Renal pelvis (tissue), 12 donors: ENCODE measurements at places on chromosomes 2 and 18. TPM values are rescaled to one million over a fixed set of nuclear protein-coding genes. Genes with fewer than 3 reads are reported as not detected.

DNA sequence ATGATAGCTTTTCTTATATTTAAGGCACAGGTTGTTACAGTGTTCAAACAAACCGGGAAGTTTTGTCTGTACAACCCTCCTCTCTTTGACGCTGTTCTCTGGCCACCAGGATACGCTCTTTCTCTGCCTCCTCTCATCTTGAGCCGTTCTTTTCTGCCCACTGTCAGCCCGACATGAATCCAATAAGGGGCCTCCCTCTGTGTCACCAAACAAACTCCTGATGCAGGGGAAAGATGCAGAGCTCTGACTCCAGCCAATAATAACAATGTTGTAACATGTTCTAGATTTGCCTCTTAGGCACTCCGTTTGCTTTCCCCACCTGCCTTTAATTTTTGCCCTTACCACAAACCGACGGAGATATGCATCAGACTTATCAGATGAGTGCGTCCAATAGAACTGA, 449.3 kb downstream of the SLC4A3 start:
- DNase-seq = no peak

DNA sequence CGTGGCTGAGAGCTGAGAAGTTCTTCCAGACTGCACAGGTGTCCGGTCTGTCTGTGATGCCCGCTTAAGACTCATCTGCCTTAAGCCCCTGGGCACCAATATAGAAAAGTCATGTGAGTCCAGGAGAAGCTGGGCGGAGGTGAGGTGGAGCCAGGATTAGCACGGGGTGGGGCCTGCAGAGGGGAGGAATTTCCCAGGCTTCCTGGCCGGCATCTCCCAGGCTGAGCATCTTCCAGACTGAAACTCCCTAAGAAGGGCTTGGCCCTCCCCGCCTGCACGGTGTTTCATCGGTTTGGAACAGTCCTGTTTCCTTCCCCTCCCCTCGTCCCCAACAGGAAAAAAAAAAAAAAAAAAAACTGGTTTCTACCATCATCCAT, 270.3 kb downstream of the ATAD2B start:
- no peak for DNase-seq

GRCh38 chr2:222960126-222960525, 91.9 kb upstream of the KCNE4 start:
- DNase-seq = no peak

DNA sequence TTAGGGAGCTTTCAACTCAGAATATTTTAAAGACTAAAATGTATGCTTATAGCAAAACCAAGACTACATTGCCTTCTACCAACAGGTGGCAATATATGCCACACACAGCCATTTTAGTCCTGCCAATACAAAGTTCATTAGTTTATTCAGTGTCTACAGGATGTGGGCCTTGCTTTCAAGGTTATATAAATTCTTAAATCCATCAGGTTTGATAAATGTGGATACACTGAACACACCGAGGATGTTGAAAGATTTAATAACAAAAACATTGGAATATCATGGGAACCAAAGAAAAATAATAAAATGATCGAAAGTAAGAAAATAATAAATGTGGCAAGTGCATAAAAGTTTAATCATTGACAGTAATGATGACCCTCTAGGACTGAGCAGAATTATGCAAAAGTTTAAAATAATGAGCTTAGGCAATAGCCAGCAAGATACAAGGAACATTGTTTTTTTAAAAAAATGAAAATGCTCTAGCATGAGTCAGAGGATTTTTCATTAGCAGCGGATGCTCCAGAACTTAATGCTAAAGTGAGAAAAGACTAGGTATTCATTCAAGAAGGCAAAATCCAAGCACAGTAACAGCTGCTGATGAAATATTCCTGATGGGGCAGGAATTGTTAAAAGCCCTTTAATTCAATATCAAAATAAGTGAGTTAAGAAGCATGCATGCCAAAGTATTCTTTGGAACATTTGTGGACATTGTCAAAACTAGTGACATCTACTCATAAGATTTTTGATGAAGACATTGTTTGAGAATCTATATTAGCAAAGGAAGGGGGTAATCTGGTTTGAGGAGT, 14.2 kb downstream of the SCN9A start:
- no peak for DNase-seq

Gene RTN4
- 309 TPM for polyA plus RNA-seq

Gene KIAA2012
- 0.11 TPM for polyA plus RNA-seq
